ENCODE measurements at places on chromosomes 12 and 14. TPM values are rescaled to one million over a fixed set of nuclear protein-coding genes. Genes with fewer than 3 reads are reported as not detected.

Gene SLCO1A2
- total RNA-seq: not detected

Gene TMEM120B
- total RNA-seq: 7.8 TPM

Gene MYH7
- total RNA-seq: not detected

Gene OVCH1
- 0.65 TPM for total RNA-seq

Gene SLCO1B1
- total RNA-seq: not detected

Gene GDF11
- total RNA-seq: 3.7 TPM

Gene TSPAN19
- total RNA-seq: not detected

Gene ADCK1
- total RNA-seq: 4.8 TPM

All from articular chondrocyte of knee joint (primary cell).